ENCODE measurements at places on chromosomes 7 and 10. TPM values are rescaled to one million over a fixed set of nuclear protein-coding genes. Genes with fewer than 3 reads are reported as not detected.
A peak's percentile ranks its signal among the peaks of the same experiment; 100 is the strongest.

LOXL4 gene
- 0.13 TPM for total RNA-seq

TLX1 gene
- total RNA-seq, result not detected

- no peak overlapping the region for H3K27ac ChIP-seq
- no peak overlapping the region for H3K4me3 ChIP-seq
- no peak for DNase-seq
- no peaks in the 10 kb centered on the region for H3K27me3 ChIP-seq
- peaks cover 42% of the 10 kb centered on the region for H3K36me3 ChIP-seq
- no peaks in the 10 kb centered on the region for H3K4me1 ChIP-seq
These were observed 20.2 kb downstream of the GET4 start for GRCh38 chr7:896346-897075.

DNA sequence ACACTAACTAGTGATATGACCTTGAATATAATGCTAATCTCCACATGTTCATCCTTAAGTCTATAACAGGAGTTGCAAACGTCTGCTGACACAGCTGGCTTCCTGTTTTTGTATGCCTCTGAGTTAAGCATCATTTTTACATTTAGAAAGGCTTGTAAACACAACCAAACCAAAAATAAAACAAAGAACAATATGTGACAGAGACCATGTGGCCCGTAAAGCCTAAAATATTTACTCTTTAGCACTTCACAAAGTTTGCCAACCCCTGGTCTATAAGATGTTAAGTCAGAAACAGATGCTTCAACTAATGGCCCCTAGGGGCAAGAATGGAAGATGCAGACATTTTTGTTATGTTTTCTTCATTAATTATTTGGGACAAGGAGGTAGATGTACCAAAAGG is 109.3 kb downstream of the CPEB3 start:
- H3K27me3 ChIP-seq, result no peaks in the 10 kb centered on the region
- H3K27ac ChIP-seq, result no peak overlapping the region
- H3K4me3 ChIP-seq, result no peak overlapping the region
- no peaks in the 10 kb centered on the region for H3K4me1 ChIP-seq

DNA sequence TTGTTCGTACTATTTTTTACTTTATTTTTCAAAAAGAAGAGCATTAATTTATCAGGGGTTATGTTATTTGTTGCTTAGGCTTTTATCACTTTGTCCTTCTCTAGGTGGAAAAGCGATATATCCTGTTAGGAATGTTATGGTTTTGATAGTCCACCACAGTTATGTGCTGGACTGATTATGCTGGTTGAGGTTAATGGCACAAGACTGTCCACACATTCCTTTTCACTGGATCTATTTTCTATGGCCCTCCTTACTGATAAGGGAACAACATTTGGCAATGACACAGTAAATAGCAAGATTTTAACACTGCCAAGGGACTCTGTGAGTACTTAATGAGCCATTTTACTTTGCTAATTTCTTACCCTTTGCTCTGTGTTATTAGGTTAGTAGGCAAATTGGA is 1212.3 kb downstream of the NXPH1 start:
- H3K27me3 ChIP-seq, result no peaks in the 10 kb centered on the region
- H3K27ac ChIP-seq, result no peak overlapping the region
- H3K36me3 ChIP-seq, result no peaks in the 10 kb centered on the region

DNA sequence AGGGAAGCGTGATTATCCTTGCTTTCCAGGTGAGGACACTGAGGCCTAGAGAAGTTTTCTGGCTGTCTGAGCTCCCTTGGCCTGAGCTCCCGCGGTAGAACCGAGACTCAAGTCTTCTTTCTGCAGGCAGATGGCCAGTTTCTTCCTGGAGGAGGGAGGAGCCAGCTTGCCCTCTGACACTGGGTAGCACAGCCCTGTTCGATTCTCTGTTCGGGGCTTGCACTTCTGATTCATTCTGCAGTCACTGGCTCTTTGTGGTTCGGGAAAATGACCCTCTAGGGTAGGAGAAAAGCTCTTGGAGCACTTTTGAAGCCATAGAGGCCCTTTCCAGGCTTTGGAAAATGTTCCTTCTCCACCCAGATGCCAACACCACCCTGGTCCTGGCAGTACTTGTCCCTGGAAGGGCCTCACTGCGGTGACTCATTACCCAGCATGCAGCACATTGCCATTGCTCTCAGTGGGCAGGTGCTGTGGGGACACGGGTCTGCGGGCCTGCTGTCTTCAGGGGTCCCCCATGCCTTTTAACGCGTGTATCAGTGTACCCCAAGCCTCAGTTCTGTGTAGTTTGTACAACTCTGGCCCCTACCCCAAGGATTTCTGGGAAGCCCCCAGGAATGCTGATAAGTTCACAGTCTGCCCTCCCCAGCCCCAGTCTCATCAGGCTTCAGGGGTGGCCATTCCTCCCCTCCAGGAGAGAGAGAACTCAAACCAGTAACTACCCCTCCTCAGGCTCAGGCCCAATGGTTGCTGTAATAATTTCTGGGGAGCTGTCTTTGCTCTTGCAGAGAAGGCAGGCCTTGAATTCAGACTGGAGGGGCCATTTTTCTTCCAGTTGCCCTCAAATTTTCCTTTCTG is 11.9 kb downstream of the CHST3 start:
- H3K4me1 ChIP-seq, result no peaks in the 10 kb centered on the region
- H3K27me3 ChIP-seq, result no peaks in the 10 kb centered on the region
- DNase-seq, result no peak
- H3K36me3 ChIP-seq, result no peaks in the 10 kb centered on the region

DNA sequence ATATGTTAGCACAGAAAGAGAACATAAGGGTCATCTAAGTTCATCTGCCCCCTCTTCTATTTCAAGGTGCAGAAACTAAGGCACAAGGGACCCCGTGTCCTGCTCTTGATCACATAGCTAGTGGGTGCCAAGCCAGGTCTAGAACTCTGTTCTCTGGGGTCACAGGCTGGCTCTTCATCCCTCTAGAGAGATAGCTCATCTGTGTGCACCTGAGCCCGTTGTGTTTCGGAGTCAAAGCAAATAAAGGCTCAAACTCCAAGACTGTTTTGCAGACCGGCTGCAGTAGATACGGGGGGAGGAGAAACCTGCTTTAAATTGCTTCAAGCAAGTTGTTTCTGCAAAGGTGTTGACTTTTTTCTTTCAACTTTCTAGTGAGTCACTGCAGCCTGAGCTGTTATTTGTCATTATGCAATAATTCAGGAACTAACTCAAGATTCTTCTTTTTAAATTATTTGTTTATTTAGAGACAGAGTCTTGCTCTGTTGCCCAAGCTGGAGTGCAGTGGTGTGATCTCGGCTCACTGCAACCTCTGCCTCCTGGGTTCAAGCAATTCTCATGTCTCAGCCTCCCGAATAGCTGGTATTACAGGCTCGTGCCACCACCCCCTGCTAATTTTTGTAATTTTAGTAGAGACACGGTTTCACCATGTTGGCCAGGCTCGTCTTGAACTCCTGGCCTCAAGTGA is 6.5 kb downstream of the BLVRA start:
- H3K27ac ChIP-seq, result no peak overlapping the region
- H3K4me3 ChIP-seq, result no peak overlapping the region
- H3K4me1 ChIP-seq, result peaks cover 9% of the 10 kb centered on the region
- no peak for DNase-seq
- H3K36me3 ChIP-seq, result no peaks in the 10 kb centered on the region

- DNase-seq, result no peak
- no peaks in the 10 kb centered on the region for H3K4me1 ChIP-seq
- H3K36me3 ChIP-seq, result no peaks in the 10 kb centered on the region
- H3K27me3 ChIP-seq, result no peaks in the 10 kb centered on the region
These were observed 345.0 kb downstream of the SEMA3D start for GRCh38 chr7:84841809-84842208.

GRCh38 chr10:83522881-83523386 is 616.4 kb upstream of the GHITM start:
- H3K36me3 ChIP-seq, result no peaks in the 10 kb centered on the region
- no peak for DNase-seq
- H3K4me1 ChIP-seq, result no peaks in the 10 kb centered on the region
- no peaks in the 10 kb centered on the region for H3K27me3 ChIP-seq

DNA sequence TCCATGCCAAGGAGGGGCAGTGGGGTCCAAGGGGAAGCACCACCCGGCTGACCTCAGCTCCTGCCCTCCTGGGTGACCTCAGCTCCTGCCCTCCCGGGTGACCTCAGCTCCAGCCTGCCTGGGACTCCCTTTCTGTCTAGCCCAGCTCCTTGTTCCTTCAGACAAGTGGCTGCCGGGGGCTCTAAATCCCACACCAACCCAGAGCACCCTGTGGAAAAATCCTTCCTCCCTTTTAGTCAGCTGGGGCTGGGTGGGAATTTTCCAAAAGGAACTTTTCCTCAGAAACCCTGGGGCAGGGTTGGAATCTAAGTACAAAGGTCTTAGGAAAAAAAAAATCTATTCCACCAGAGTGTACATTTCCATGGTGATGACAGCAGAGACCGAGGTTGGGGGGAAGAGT is 36.3 kb downstream of the AKR1B1 start:
- H3K36me3 ChIP-seq, result no peaks in the 10 kb centered on the region
- H3K4me1 ChIP-seq, result no peaks in the 10 kb centered on the region
- no peak overlapping the region for H3K27ac ChIP-seq

GRCh38 chr7:36306222-36306621 is 83.4 kb upstream of the ANLN start:
- H3K36me3 ChIP-seq, result no peaks in the 10 kb centered on the region
- no peaks in the 10 kb centered on the region for H3K27me3 ChIP-seq
- H3K4me3 ChIP-seq, result no peak overlapping the region
- no peak for DNase-seq

DNA sequence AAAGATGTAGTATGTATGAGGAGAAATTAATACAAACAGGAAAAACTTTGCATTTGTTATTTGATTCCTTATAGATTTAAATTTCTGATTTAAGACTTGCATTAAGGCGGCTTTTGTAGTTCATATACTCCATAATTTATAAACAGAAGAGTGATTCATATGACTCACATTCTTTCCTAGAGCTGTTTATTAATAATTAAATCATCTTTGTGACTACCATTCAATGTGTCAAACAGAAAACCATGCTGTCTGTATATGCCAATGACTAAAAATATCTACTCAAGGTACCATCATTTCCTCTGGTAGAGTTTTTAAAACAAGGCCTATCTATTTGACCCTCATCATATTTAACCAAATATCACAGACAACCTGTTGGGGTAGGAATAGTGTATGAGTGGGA is 501.7 kb downstream of the PARD3 start:
- no peaks in the 10 kb centered on the region for H3K4me1 ChIP-seq
- H3K27ac ChIP-seq, result no peak overlapping the region
- H3K4me3 ChIP-seq, result no peak overlapping the region
- DNase-seq, result no peak
- no peaks in the 10 kb centered on the region for H3K36me3 ChIP-seq
- no peaks in the 10 kb centered on the region for H3K27me3 ChIP-seq

DNA sequence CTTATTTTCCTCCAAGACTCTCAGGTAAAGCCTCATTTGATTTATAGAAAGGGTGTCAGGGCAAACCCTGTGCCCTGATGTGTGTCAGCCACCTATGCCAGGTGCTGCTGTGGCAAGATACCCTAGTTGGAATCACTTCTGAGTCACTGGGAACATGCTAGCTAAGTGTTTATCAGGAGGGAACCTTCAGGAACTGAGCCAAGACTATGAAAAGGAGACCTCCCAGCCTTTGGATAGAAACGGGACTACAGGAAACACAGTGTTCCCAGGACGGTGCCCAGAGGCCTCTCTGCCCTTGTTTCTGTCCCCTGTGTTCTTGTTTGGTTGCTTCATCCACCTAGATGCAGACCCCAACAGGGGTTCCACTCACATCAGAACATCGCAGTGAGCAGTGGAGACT is 28.5 kb downstream of the CNNM1 start:
- H3K27ac ChIP-seq, result no peak overlapping the region
- H3K4me3 ChIP-seq, result no peak overlapping the region
- no peak for DNase-seq
- no peaks in the 10 kb centered on the region for H3K27me3 ChIP-seq
- peaks cover 4% of the 10 kb centered on the region for H3K4me1 ChIP-seq

DNA sequence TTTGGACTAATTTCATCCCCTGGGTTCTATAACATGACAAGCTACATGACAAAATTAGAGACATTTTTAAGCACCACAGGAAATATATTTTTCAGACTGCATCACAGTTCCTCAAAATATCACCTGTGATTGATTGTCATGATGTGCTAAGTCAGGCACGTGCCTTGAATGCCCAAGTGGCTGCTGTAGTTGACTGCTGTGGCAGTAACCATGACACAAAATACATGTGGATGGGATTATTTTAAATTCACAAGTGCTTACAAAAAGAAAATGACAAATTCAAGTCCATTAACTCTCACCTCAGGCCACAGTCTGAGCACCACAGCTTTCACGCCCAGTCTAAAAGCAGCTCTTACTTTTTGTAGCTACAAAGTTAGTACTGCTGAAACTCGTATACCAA is 45.5 kb downstream of the TNPO3 start:
- no peak for DNase-seq
- H3K4me1 ChIP-seq, result no peaks in the 10 kb centered on the region
- H3K27me3 ChIP-seq, result no peaks in the 10 kb centered on the region

DNA sequence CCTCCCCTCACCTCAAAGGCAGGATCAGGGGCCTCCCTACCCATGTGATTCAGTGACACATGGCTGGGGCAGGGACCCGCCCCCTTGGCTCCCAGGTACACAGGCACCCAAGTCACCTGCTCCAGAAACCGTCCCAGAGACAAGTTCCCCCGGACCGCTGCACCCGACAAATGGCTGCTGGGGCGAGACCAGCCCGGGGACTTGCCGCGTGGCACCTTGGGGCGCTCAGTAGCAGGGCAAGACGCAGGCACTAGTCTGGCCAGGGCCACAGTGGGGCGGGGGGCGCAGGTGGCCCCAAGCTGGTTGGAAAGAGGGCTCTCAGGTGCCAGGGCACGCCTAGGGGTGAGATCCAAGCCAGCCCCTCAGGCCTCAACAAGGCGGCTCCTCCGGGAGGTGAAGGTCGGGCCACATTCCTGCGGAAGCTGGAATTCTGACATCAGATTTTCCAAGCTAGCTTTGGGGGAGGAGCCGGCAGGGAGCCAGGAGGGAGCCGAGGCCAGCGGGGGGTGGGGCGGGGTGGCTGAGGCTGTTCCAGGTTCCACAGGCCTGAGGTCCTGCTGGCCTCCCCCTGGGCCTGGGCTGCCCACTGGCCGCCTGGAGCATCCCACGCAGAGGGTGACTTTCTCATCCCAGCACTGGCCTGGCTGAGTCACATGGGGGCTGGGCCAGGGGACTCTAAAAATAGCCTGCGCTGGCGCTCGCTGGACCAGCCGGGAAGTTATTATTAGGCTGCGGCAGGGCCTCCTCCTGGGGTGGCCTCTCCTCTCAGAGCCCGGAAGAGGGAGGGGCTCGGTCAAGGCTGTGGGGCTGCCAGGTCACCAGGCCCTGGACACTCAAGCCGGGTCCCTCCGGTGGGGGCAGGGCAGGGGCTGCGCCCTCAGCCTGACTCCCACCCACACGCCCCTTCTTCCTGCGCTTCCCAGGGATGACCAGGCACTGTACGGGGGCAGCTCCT is 20.5 kb upstream of the INPP5A start:
- H3K36me3 ChIP-seq, result no peaks in the 10 kb centered on the region
- peak; percentile 47 for DNase-seq
- H3K4me1 ChIP-seq, result peaks cover 11% of the 10 kb centered on the region
- peak overlapping the region; percentile 66 for H3K27ac ChIP-seq
- H3K4me3 ChIP-seq, result peak overlapping the region; percentile 45
